ENCODE measurements at places on chromosomes 4 and X.
A peak's percentile ranks its signal among the peaks of the same experiment; 100 is the strongest.

DNA sequence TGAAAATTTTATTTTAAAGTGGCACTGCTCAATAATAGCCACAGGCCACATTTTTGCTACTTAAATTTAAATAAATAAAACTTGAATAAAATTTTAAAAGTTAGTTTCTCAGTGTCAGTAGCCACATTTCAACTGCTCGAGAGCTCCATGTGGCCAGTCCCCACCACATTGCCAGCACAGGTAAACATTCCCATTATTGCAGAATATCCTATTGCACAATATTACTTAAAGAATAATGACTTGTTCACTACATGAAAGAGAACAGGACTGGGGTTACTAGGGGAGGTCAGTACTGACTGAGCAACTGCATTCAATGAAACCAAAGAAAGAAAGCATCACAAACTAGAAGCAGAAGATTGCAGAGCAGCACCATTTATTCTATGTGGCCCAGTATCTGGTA is 2201.6 kb upstream of the TENM3 start:
- DNase-seq = no peak

GRCh38 chr4:10441512-10441911 is 15.7 kb downstream of the ZNF518B start:
- DNase-seq = no peak

DNA sequence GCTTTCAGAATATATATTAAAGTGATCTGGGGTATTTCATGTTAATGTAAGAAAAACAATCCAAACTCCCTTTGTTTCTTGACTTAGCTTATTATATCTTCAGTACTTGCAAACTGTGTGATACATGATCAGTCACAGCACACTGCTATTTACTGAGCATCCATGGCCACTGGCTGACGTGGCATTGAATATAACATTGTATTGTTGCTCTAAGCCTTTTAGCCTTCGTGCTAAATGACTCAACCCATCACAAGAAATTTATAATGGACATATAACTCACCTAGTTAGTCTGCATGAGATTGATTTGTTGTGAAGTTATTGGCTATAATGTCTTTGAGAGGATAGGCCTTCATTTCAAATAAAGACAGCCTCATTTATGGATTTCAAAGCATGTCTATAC is 642.6 kb downstream of the IL1RAPL1 start:
- DNase-seq = no peak

- no peak for DNase-seq
Observed at GRCh38 chr4:82618103-82618720, 56.4 kb upstream of the TMEM150C start.

DNA sequence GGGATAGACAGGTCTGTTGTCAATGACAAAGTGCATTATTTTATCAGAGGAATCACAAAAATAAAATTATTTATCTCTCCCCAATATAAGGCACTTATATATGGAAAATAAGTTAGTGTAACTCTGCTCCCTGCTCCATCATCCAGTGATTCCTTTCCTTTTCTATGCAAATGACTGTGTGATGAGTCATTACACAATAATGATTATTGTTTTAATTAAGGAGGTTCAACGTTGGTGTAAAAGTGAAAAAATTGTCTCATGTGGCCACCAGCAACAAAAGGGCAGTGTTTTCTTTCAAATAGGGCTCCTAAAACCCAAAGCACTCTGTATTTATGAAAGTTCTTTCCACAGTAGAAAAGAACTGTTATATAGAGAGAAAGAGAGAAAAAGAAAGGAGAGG is 16.7 kb downstream of the SLC7A11 start:
- DNase-seq = no peak

GRCh38 chr4:8171984-8172924 is 13.6 kb upstream of the ABLIM2 start:
- no peak for DNase-seq

DNA sequence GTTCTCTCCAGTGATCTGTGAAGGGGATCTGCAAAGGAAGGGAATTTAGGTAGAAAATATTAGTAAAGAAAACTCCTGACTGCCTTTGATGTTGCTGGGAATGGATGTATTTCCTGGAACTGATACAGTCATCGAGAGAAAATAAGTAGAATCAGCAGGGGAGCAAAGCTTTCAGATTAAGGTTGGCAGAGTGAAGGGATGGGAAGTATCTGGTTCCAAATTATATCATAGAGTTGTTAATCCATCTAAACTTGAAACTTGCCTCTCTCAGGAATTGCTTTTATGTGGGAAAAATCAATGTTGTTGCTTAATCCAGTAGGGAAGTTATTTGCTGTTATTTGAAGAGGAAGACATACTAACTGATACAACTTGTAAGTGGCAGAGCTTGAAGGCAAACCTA is 19.3 kb downstream of the EPHA5 start:
- no peak for DNase-seq

DNA sequence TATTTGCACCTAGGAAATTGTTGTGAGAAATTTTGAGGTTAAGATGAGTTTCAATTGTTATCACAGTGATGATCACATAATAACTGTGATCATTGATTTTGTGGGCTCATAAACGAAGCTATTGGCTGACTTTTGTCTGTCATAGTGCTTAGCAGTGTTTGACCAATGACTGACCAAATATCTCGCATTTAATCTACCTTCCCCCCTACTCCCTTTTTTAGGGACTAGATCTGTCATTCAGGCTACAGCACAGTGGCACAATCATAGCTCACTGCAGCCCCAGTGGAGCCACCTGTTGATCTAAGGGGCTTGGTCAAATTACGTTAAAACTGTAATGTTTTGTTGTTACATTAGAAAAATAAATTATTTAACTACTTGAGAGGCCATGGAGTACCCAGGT is 1.5 kb downstream of the FUNDC2 start:
- DNase-seq = no peak

- DNase-seq = no peak
Observed at GRCh38 chr4:21134994-21135393, 434.7 kb downstream of the PACRGL start.

- DNase-seq = no peak
Observed at GRCh38 chrX:18871161-18871890, 112.6 kb downstream of the PHKA2 start.

- no peak for DNase-seq
Observed at GRCh38 chrX:11589641-11590040, 76.1 kb downstream of the ARHGAP6 start.

DNA sequence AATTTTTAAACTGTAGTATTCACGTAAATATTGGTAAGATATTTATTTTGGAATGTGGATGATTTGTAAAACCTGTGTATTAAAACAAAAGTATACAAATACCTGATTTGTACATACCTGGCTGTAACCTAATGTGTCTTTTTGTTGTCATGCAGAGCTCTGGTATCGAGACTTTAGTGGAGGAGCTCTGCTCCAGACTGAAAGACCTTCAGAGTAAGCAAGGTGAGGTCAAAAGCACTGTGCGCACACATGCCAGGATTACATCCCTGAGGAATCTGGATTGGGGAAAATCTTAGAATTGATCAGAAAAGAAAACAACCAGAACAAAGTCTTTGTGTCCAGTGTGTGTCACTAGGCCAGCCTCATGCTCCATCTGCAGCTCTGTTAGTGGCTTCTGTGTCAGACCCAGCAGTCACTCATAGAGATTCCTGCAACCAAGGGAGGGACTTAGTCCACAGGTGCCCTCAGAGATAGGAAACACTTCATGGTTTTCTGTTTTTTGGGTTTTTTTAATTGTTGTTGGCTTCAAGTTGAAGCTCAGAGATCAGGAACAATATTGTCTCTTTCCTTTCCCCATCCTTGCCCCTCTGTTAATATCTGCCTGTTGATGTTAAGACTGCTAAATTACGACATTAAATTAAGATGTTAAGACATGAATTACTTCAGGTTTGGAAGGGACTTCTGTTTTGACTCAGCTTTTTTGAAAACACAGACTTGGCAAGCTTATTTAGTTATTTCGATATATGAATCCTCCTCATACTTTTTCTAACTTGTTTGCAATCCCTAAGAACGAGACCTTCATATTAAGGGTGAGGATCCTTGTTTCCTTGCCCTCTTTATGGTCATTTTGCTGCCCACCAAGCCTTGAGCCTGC is 52.4 kb upstream of the TBC1D14 start:
- DNase-seq = no peak

DNA sequence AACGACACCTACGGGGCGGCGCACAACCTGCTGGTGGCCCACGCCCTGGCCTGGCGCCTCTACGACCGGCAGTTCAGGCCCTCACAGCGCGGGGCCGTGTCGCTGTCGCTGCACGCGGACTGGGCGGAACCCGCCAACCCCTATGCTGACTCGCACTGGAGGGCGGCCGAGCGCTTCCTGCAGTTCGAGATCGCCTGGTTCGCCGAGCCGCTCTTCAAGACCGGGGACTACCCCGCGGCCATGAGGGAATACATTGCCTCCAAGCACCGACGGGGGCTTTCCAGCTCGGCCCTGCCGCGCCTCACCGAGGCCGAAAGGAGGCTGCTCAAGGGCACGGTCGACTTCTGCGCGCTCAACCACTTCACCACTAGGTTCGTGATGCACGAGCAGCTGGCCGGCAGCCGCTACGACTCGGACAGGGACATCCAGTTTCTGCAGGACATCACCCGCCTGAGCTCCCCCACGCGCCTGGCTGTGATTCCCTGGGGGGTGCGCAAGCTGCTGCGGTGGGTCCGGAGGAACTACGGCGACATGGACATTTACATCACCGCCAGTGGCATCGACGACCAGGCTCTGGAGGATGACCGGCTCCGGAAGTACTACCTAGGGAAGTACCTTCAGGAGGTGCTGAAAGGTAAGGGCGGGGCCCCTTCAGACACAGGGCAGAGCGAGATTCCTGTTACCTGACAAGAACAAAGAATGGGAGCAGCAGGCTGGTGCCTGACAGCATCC is 11.7 kb downstream of the RPL9 start:
- peak; percentile 11 for DNase-seq

- no peak for DNase-seq
Observed at GRCh38 chrX:111387470-111388070, 24.4 kb downstream of the DCX start.

GRCh38 chr4:8646296-8647093 is 53.9 kb downstream of the CPZ start:
- DNase-seq = no peak

GRCh38 chrX:154828016-154828408 is 6.5 kb downstream of the SMIM9 start:
- no peak for DNase-seq

DNA sequence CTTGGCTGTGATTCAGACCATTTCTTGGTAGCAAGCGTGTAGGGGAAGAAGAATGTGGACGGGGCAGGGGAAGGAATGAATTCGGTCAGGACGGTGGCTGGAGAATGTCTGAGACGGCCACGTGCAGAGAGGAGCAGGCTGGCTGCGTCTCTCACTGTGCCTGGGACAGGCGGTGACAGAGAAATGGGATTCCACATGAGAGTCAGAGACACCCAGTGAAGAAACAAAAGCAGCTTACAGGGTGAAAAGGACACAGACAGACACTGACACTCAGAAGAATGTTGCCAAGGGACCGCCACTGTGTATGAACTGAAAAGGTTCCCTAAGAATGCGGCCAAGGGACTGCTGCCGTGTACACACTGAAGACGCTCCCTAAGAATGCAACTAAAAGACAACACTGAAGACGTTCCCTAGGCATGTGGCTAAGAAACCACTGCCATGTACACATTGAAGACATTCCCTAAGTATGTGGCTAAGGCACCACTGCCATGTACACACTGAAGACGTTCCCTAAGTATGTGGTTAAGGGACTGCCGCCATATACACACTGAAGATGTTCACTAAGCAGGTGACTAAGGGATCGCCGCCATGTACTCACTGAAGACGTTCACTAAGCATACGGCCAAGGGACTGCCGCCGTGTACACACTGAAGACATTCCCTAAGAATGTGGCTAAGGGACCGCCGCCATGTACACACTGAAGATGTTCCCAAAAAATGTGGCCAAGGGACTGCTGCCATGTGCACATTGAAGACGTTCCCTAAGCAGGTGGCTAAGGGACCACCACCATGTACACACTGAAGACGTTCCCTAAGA is 49.1 kb downstream of the DHRSX start:
- no peak for DNase-seq

- no peak for DNase-seq
Observed at GRCh38 chrX:154333837-154334271, 38.3 kb downstream of the TKTL1 start.

GRCh38 chr4:140612357-140612756 is 43.6 kb upstream of the UCP1 start:
- DNase-seq = no peak

DNA sequence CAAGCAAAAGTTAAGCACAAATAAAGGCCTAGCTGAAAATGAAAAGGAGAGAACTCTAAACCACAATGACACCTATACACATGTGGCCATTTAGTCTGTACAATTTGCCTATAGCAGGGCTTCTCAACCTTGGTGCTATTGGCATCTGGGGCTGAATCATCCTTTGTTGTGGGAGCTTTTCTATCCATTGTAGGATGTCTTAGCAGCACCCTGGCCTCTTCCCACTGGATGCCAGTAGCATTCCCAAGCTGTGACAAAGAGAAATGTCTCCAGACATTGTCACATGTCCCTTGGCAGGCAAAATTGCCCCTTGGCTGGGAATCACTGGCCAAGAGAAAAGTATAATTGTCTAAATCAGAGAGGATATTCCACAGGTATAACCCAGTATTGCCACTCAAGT is 13.5 kb upstream of the PRPS2 start:
- no peak for DNase-seq

DNA sequence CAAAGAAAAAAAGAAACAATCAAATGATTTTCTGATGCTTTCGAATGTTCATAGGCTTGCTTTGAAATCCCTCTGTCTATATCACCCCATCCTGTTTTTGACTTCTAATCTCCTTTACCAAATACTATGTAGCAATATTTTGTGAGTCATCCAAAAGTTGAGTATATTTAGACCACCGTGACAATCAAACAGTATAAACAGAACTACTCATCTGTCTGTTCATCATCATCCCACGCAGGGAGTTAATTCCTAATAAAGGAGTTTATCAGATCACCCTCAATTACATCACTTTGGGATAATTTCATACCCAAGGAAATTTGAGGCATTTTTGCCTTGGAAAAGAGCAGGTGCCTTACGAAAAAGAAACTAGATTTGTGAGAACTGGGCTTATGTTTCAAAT is 212.9 kb downstream of the CBR4 start:
- DNase-seq = no peak

DNA sequence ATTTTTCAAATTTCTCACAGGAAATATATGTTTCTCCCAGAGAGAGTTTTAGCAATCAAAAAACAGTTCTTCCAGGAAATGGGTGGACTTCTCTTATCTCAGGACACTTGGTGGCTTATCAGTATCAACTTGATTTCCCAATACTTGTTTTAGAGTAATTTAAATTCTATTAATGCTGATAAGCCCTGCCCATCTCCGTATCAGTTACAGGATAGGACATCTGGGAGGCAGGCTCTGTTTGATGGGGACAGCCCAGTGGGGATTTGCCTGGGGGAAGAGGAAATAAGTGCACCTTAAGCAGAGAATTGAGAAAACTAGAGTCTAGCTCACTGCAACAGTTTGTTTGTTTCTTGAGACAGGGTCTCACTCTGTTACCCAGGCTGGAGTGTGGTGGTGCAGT is 43.2 kb upstream of the PDGFRA start:
- no peak for DNase-seq

DNA sequence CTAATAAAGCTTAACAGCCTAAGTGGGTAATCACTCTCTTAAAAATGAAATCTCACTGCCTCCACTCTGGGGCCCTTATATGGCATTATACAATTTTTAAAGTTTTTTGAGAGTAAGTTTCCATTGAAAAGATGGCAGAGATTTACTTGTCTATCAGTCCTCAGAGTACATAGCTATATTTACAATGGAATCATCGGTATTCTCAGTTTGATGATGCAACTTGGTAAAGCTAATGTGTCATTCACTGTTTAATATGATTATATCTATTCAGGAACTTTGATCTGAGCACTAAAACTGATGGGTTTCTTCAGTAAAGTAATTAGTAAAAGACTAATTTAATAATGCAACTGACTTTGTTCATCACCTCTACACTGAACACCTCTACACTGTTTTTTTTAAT is 51.6 kb downstream of the CT47B1 start:
- DNase-seq = no peak
